ENCODE measurements at places on chromosomes 12 and 14.
A peak's percentile ranks its signal among the peaks of the same experiment; 100 is the strongest.

DNA sequence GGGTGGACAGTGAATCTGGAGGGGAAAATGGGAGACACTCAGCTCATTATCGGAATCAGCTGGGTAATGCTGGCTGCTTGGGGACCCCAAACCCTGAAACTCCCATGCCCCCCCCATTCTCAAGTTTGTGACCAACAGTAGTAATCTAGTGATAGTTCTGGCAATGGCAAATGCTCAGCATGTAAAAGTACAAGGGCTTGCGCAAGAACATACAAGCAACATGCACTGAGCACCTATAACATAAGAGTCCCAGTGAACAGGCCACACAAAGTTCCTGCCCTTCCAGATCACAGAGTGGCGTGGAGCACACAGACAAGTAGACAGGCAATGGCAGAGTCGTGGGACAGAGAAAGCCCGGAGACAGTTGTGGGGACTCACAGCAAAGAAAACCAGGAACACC, 407.9 kb downstream of the MED13L start:
- DNase-seq, result no peak

- DNase-seq, result no peak
Observed at GRCh38 chr14:98181241-98181640, 1090.8 kb downstream of the BCL11B start.

DNA sequence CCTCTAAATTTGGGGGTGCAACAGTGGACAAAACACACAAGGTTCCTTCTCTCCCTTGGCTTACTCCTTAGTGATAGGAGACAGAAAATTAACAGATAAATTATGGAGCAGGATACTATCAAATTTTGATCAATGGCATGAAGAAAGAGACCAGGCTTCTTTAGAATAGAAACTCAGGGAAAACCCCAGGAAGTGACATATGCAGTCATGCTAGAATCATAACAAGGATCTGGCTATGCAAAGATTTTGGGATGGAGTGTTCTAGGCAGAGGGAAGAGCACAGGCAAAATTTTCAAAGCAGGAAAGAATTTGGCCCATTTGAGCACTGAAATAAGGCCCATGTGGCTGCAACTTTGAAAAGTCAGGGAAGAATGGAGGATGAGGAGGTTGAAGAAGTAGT, 182.3 kb upstream of the PLEKHG7 start:
- DNase-seq, result no peak

- no peak for DNase-seq
Observed at GRCh38 chr12:20476551-20476950, 108.2 kb downstream of the PDE3A start.

- DNase-seq, result no peak
Observed at GRCh38 chr12:34030591-34030990, 8.3 kb downstream of the ALG10 start.

GRCh38 chr12:92756898-92757596, 54.3 kb downstream of the PLEKHG7 start:
- DNase-seq, result no peak

DNA sequence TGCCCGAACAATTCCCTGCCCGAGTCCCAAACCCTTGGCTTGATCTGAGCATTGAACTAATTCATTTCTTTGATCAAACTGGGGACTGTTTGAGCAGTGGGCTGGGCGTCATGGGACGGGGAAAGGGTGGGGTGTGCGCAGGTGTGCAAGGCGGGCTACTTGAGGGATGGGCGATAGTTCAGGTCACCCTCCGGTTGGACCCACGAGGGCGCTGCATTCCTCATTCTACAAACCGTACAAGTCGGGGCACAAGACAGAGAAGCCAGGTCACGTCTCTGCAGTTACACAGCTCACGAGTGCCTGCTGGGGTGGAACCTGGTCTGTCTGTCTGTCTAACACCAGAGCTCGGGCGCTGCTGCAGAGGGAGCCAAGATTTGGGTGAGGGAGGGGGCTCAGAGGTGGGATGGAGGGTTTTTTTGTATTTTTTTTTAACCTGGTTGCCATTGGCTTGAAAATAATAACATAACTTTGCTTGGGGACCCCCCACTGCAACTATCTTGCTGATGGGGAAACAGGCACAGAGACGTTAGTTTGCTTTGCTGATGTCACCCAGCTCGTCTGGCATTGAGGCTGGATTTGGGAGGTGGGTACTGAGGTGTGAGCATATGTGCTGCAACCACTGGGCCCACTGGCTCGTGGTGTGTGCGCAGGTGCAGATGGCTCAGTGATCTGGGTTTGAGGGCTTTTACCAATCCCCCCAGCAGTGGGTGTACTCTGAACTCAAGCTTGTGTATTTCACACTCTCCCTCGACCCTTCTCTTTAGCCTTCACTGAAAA, 7.6 kb upstream of the RTL1 start:
- no peak for DNase-seq

DNA sequence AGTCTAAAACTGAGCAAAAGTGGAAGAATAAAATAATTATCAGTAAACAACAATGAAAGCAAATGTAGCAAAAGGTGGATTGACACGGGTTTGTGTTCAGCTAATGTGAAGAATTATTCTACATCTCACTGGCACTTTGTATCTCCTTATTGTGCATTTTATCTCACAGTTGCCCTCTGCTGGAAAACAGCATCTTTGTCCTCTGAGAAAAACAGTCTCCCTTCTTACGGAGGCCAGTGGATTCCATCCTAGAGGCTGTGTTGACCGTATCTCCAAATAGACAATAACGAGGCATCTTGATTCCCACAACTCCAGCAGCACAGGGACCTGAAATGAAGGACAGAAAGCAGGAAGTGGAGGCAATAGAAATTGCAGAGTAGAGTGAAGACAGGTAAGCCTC, 51.3 kb upstream of the PLBD1 start:
- DNase-seq, result no peak

GRCh38 chr12:5718073-5718472, 227.0 kb downstream of the ANO2 start:
- DNase-seq, result no peak

DNA sequence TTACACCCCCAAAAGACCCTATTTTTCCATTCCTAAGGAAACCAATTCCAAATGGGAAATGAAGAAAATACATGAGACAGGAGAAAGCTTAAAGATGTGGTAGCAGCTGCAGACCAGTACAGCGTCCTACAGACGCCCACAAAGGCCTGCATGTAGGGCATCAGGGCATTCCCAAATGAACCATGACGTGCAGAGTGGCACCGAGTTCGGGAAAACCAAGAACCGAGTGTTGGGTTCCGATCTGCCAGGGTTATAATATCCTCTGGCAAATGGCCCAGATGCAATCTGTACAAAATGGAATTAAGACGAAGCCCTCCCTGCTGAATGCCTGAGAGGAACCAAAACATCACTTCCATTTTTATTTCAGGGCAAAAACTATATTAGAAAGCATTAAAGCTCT, 34.4 kb upstream of the SELPLG start:
- no peak for DNase-seq

GRCh38 chr14:96206461-96206860, 1.8 kb downstream of the BDKRB2 start:
- no peak for DNase-seq

- no peak for DNase-seq
Observed at GRCh38 chr14:73710737-73711136, 3.4 kb downstream of the PNMA1 start.

GRCh38 chr14:40494483-40494882, 1062.2 kb upstream of the FBXO33 start:
- DNase-seq, result no peak

DNA sequence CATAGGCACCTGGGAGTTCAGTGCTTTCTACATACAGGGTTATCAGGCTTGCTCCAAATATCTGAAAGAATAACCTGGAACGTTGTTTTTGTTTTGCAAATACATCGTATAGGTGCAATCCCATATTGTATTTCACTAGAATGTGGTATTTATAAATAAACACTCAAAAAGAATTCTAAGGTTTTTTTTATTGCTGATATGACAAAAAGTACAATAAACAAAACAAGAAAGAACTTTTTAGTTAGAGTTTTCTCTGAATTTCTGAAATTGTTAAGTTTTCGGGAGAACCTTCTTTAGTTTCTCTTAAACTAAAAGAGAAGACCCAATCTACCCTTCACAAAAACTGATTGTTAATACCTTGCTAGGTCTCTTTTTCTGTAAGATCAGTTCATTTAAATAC, 225.8 kb downstream of the CCDC59 start:
- no peak for DNase-seq

- DNase-seq, result peak; percentile 49
Observed at GRCh38 chr14:96098309-96098998, 59.3 kb downstream of the C14orf132 start.

- DNase-seq, result no peak
Observed at GRCh38 chr12:7624478-7624877, 41.2 kb downstream of the APOBEC1 start.

DNA sequence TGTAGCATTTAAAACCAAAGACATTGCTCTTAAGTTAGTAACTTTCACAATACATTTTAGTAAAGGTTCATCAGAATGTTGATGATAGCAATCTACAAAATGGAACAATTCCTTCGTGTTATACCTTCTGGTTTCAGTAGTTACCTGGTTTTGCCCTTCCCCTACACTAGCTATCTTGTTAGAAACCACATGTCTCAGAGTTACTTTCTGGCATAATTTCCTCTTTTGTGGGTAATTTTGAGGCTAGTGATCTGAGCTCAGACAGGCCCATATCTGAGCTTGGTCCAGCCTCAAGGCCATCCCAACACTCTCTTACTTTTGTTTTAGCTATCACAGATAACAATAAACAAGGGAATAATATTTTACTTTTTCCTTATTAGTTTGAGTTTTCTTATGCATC, 196.9 kb downstream of the KITLG start:
- no peak for DNase-seq

DNA sequence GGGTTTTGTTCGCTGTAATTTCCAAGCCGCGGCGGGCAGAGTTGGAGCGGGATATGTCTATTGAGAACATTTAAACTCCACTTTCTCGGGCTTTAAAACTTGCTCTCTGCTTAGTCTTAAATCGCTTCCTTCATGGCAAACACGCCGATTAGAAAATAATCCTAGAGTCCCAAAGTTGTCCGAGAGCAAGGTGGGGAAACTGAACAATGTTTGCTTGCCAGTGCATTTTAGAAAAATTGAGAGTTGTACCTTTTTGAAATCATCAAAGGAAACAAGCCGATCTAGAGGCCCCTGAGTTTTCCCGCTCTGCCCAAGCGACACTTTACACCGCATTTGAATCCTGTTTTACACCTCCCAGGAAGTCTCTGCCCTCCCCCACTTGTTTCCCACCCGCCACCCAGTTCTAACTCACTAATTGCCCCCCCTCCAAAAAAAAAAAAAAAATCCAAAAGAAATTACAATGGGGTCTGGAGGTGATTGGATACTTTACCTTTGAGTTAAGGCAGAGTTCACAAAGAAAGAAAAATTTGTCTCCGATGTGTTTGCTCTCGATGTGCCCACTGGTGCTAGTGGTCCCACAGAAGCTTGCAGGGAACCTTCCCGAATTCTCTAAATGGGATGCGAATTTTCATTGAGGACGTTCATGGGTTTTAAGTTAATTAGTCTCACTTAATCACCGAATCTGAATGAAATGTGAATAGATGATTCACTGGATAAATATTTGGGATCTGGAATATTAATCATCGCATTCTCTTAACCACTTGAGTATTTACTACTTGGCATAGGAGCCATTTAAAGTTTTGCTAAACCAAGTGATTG, 2.3 kb downstream of the HMGA2 start:
- DNase-seq, result no peak

DNA sequence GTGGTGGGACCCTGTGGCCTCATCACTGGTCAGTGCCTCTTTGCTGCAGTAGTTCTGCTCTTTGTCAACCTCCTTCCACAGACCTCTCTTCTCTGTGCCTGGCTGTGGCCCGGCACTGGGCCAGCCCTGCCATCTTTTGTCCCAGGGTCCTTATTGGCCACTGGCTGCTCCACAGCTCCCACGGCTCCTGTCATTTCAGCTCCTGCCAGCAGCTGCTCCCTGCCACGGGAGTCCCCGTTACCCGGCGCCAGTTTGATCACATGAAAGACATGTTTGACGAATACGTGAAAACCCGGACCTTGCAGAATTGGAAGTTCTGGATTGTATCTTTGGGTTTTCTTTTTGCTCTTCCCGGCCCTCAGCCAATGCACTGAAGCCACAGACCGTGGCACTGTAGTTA, 35.4 kb downstream of the IL31 start:
- DNase-seq, result no peak

- peak; percentile 56 for DNase-seq
Observed at GRCh38 chr14:78997811-78998210, 827.6 kb downstream of the NRXN3 start.

- DNase-seq, result no peak
Observed at GRCh38 chr12:93974252-93974651, 174.1 kb upstream of the PLXNC1 start.

GRCh38 chr12:60529261-60529660, 933.4 kb downstream of the SLC16A7 start:
- no peak for DNase-seq

DNA sequence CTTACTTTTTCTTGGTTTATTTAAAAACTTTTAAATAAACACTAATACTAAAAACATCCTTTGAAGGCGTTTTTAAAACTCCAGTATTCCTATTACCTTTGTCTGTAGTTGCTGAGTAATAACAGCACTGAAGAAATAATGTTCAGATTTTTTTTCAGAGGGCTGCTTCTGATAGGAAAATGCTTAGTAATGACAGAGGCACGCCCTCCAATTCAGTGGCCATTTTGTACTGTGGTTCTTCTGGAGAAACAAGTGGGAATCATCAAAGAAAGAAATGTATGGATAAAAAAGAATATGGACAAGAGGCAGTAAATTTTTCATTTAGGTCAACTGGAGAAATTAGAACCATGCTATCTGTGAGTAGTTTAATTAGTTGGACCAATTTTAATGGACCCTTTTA, 13.6 kb downstream of the VEZT start:
- no peak for DNase-seq

DNA sequence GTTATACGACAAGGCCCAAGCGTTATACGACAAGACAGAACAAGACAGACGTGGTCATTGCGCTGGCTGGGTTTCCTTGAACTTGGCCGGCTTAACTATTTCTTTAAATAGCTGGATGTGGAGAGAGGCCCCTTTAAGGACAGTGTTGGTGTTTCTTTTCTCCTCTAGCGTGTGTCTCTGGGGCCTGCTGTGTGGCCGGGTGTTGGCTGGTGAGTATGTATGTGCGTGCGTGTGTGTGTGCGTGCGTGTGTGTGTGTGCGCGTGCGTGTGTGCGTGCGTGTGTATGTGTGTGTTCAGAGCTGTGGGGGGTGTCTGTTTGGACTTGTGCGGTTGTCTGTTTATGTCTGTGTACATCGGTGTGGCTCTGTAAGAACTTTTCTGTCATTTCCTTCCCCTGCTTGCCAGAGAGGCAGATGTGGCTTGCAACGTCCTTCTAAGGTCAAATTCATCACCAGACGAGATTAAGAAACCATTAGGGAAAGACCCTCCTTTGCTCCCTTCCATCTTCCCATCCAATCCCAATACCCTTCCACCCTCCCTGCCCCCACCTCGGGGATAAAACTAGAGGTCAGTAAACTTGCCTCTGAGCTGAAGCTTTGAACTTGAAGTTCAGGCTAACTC, 78.6 kb upstream of the TBX3 start:
- DNase-seq, result no peak

GRCh38 chr14:39641224-39641623, 209.0 kb upstream of the FBXO33 start:
- no peak for DNase-seq

GRCh38 chr12:63305901-63306875, 155.2 kb upstream of the AVPR1A start:
- DNase-seq, result no peak

Data from cerebellar nuclear complex (tissue), 1 donor.